ENCODE measurements at places on chromosomes 3 and 15. TPM values are rescaled to one million over a fixed set of nuclear protein-coding genes. Genes with fewer than 3 reads are reported as not detected.

- DNase-seq: no peak
These were observed 117.7 kb upstream of the RASGRP1 start for GRCh38 chr15:38682363-38682762.

GRCh38 chr3:187746442-187747281 is 1.4 kb upstream of the BCL6 start:
- DNase-seq: no peak

GRCh38 chr15:71484080-71484479 is 326.3 kb upstream of the NR2E3 start:
- DNase-seq: no peak

GRCh38 chr3:104764496-104764895 is 602.2 kb upstream of the ALCAM start:
- no peak for DNase-seq

- no peak for DNase-seq
These were observed 10.0 kb downstream of the MRPS25 start for GRCh38 chr3:15055019-15055557.

The FBXL2 gene
- 32.1 TPM for polyA plus RNA-seq

DNA sequence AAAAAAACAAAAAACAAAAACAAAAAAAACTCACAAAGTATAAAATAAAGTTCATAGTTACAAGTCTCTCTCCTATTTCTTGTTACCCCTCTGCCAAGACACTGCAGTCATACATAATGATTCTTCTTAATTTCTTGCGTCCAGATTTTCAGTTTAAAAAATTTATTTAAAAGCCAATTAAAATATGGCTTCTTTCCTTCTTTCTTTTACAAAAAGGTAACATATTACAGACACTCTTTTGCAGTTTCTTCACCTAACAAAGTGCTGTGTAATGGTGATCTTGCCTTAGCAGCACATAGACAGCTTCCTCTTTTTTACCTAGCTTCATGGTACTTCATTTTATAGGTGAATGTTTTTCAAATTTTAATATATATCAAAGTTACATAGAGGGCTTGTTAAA is 136.1 kb upstream of the SGO1 start:
- no peak for DNase-seq

DNA sequence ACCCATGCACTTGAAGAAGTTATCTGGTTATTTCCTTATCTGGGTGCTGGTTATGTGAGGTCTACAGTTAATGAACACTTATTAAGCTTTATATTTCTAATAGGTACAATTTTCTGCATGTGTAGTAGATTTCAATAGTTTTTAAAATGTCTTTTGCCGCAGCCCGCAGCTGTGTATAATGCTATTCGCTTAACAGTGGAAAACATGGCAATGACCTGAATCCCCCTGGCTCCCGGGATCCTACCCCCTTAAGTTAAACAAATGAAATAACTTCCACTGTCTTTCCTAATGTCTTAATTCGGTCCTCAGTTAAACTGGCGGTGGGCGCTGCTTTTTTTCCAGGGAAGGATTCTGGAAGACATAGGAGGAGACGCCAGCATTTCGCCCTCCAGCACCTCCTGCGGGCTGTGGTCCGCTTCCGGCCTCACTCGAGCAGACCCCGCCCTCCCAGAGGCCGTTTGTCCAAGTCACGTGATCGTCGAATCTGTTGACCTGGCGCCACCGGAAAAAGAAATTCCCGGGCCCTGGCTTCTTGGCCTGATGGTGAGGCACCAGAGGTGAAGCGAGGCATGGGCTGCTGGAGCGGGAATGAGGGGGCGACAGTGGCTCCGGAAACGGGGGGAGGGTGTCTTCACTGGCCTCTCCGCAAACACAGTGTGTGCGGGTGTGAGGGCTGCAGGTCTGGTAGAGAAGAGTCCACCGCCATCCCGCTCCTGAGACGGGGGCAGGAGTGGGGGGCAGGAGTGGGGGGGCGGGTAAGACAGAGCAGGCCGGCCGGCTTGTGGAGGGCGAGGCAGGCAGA is 45.6 kb upstream of the CSPG4 start:
- DNase-seq: peak; percentile 82

DNA sequence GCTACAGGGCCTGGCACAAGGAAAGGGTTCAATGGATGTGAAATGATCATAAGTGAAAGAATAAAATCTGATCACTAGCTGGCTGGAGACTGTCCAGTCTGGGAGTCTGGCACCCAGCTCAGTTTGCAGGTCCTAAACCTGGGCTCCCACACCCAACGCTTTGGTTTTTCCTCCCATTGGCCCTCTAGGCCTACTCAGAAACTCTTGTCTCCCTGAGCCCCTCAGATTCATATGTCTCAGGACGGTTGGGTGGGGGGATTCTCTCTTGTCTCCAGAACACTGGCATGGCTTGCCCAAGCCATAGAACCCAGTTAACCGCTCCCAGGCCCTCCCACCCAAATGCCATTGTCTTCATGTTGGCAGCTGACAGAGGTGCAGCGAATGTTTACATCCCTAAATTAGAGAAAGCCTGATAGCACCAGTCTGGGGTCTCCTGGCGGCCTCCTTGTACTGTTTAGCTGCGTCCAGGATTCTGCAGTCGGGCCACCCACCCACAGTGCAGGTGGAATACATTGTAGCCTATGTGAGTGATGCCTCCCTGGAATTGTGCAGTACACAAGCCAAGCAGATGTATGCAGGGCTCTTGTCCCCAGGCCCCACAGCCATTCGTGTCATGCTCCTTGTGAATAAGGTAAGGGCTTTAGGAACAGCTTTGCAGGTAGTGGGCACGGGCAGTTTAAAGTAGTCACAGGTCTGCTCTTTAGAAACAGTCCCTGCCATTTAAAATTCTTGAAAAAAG is 266.3 kb downstream of the XXYLT1 start:
- DNase-seq: no peak

The CPB1 gene
- polyA plus RNA-seq: 0.96 TPM

DNA sequence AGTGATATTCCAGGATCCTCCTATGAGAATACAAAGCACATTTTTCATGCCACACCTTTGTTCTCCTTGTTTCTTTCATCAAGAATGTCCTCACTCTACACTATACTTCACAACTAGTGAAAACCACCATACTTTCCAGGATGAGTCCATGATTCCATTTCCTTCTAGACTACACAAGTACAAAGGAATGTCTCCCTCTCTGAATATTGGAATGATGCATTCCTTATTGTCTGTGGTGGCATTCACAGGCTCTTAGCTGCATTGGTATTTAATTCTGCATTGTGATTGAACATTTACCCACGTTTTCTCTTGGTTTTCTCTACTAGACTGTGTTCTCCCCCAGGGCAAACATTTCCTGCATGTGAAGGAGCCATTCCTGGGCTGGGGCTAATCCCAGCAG is 217.5 kb downstream of the RAP2B start:
- no peak for DNase-seq

DNA sequence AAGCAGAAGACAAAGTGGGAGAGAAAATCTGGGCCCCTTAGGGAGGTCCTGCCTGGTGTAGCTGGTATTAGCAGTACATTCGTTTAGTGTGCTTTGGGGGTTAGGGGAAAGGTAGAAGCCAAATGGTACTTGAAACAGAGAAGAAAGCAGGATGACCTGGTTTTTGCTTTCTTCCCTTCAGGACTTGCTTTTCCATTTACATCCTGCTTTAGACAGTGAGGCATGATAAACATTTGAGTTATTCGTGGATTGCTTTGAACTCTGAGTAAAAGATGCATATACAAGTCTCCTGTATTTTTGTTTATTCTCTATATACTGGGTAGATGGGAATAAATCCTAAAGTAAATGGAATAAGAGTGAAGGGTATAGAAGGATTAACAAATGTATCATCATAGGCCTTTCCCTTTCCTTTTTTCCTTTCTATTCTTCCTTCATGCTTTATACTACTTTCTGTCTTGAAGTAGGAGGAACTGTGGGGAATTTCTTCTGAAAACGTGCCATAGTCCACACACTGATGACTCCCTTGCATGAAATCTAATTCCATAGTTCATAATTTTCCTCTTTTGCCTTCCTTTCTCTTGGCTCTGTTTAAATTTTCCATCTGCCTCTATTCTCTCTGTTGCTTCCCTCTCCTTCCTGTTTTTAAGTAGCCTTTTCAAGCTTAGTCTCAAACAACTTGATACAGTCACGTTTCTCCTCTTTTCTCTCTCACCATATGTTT is 139.5 kb upstream of the RBMS3 start:
- no peak for DNase-seq

GRCh38 chr15:23671481-23671880 is 15.6 kb downstream of the NDN start:
- no peak for DNase-seq

GRCh38 chr15:86016750-86017149 is 62.9 kb upstream of the AGBL1 start:
- no peak for DNase-seq

- DNase-seq: no peak
These were observed 84.3 kb downstream of the HERC1 start for GRCh38 chr15:63749330-63749942.

DNA sequence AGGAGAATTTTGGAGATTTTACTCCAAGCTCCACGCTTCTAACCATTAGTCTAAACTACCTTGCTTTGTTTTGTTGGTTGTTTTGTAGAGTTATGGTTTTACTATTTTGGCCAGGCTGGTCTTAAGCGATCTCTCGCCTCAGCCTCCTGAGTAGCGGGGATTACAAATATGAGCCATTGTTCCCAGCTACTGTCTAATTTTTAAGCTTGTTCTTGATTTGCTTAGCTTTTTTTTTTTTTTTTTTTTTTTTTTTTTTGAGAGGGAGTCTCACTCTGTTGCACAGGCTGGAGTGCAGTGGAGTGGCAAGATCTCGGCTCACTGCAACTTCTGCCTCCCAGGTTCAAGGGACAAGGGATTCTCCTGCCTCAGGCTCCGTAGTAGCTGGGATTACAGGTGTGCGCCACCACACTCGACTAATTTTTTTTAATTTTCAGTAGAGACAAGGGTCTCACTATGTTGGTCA is 28.5 kb downstream of the EFCAB12 start:
- no peak for DNase-seq

The TNNC1 gene
- 6.1 TPM for polyA plus RNA-seq

The P3H2 gene
- 90.4 TPM for polyA plus RNA-seq

DNA sequence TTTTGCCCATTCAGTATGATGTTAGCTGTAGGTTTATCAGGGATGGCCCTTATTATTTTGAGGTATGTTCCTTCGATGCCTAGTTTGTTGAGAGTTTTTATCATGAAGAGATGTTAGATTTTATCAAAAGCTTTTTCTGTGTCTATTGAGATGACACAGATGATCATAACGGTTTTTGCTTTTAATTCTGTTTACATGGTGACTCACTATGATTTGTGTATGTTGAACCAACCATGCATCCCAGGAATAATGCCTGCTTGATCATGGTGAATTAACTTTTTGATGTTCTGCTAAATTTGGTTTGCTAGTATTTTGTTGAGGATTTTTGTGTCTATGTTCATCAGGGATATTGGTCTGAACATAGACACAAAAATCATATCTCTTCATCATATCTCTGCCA is 8.3 kb downstream of the GPR156 start:
- no peak for DNase-seq

DNA sequence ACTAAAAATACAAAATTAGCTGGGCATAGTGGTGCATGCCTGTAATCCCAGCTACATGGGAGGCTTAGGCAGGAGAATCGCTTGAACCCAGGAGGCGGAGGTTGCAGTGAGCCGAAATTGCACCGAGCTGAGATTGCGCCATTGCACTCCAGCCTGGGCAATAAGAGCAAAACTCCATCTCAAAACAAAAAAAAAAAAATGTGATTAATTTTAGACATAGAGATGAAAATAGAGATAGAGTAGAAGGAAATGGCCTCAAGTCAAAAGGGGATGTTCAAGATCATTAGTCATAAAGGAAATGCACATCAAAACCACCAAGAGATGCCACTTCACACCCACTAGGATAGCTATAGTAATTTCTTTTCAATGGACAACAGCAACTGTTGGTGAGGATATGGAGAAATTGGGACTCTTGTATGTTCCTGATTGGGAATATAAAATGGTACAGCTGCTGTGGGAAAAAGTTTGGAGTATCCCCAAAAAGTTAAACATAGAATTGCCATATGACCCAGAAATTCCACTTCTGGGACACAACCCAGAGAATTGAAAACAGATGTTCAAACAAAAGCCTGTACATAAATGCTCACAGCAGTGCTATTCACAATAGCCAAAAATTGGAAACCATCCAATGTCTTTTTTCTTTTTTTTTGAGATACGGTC is 55.4 kb downstream of the ABHD2 start:
- peak; percentile 77 for DNase-seq

The OPA1 gene
- 60.5 TPM for polyA plus RNA-seq

DNA sequence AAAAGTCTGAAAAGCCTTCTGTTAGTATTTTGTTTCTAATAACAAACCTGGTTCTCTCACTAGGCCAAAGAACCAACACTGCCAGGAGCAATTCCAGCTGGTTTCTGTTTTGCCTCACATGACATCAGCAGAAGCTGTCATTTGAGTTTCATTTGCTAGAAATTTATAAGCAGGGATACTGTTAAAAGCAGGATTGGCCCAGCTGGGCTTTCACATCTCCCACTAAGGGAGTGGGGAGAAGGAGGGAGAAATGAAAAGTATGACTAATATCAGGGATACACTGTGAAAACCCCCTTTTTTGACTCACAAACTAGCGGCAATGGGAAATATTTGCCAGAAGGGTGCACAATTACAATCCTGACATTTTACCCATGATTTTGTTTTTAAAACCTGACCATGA is 5.3 kb downstream of the CCDC80 start:
- no peak for DNase-seq

The PARP6 gene
- polyA plus RNA-seq: 106 TPM

- DNase-seq: no peak
These were observed 997 bp downstream of the FYCO1 start for GRCh38 chr3:45994419-45995235.

The LRTM1 gene
- not detected for polyA plus RNA-seq

DNA sequence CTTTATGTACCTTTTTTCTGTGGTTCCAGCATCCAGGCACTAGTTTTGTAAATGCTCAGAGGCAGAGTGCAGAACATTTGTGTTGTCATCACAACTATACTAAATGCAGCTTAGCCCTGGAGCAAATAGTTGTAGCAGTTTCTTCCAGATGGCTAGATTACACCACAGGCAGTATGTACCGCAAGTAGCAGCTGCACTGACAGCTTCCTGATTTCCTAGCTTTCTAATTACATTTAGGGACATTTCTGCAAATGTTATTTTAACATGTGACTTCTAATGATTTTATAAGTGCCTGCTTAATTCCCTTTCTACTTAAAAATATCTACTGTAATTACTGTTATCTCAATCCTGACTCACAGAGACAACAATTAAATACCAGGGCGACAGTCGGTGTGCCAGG is 106.5 kb downstream of the NR2E3 start:
- no peak for DNase-seq

DNA sequence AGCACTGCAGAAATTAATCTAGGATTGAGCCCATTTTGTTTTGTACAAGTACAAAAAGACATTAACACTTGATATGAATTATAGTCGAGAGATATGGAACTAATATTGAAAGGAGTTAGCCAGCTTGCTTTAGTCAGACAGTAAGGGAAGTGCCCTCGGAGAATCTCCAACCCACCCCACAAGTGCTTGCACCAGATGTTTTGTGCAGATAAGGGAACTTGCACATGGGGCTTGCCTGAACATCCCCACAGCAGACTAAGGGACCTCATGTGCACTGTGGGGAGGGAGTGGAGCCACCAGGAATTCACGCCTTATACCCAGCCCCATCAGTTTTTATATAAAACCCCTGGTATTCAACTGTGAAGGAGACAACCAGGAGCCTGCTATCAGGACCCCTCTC is 122.3 kb downstream of the EFHB start:
- DNase-seq: no peak

GRCh38 chr3:16061491-16061890 is 113.0 kb upstream of the GALNT15 start:
- DNase-seq: no peak

The RCN2 gene
- 201 TPM for polyA plus RNA-seq

All from renal cortex interstitium (tissue), 15 donors.